Stimulated activated CD4-positive, alpha-beta T cell treated with anti-CD3 and anti-CD28 coated beads, Interleukin-4, amount 100 ng/mL, for 24 hours (primary cell): ENCODE measurements at places on chromosomes 7 and 10.

GRCh38 chr7:149856583-149856982 is 17.2 kb upstream of the ATP6V0E2 start:
- no peak for DNase-seq

GRCh38 chr7:131625817-131626372 is 69.5 kb upstream of the PODXL start:
- DNase-seq: no peak

DNA sequence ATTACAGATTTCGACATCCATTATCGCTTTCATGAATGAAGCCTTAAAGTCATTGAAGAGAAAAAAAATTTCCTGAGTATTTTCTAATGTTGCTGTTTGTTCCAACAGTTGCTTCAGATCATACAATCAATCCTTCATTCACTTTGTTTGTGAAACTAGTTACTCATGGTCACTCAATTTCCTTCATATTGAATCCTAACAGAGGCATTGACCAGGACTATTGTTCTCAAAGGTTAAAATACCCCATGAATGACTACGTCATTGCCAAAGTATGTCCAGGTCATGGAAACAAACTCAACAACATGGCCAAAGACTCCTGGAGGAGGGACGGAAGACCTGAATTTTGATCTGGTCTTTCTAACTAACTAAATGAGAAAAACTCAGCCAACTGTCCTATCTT is 54.0 kb upstream of the ABCB5 start:
- DNase-seq: no peak

- no peak for DNase-seq
These were observed 61.7 kb downstream of the PRF1 start for GRCh38 chr10:70540789-70541360.

DNA sequence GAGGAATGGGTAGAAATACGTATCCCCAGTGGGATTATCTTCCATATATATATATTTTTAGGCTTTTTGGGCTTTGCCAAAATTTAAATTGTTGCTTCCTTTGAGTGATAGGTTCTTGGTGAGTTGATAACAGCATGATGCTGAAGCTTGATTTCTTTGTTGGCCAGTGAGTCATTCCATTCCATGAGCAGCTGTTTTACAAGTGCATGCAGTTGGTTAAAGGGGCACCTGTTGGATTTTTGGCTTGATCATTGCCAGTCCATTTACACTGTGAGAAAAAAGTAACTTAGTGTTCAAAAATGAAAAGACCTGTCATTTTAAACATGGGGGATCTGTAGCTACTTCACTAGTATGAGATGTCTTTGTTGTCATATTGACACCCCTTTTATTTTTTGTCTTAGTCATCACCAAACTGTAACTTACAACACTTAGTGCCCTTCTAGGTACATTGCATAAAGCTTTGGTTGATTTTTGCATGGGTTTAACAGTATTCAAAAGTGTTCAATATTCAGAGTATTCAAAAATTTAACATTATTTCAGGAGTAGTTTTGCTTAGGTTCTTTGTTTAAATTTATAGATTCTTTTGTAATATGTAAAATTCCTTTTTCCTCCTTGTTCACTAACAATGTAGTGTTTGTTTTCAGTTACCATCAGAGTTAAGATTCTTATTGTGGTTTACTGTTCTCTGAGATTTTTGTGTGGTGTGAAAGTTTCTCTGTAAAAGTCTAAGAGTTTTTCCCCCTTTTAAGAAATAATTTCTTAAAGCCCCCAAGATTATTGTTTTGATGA is 8.8 kb downstream of the AKAP9 start:
- no peak for DNase-seq

- DNase-seq: no peak
These were observed 114.5 kb downstream of the LARP4B start for GRCh38 chr10:816958-817357.

DNA sequence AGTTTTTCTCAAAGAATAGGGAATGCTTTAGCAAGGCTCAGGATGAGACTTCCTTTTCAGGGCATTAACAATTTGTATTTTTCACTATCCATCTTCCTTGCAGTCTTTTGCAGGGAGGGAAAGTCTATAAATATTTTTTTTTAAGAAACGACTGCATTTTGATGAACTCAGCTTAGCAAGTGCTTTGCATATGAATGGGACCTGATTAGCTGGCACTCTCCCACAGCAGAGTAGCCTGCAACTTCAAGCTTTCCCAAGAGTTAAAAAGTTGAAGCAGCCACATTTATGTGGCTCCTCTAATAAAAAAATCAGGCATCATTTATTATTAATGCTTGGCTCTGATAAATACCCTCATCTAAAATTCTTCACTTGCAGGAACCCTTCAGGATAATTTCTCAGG is 134.0 kb downstream of the GRID1 start:
- no peak for DNase-seq

GRCh38 chr10:22251751-22252223 is 34.0 kb upstream of the EBLN1 start:
- DNase-seq: peak; percentile 71

DNA sequence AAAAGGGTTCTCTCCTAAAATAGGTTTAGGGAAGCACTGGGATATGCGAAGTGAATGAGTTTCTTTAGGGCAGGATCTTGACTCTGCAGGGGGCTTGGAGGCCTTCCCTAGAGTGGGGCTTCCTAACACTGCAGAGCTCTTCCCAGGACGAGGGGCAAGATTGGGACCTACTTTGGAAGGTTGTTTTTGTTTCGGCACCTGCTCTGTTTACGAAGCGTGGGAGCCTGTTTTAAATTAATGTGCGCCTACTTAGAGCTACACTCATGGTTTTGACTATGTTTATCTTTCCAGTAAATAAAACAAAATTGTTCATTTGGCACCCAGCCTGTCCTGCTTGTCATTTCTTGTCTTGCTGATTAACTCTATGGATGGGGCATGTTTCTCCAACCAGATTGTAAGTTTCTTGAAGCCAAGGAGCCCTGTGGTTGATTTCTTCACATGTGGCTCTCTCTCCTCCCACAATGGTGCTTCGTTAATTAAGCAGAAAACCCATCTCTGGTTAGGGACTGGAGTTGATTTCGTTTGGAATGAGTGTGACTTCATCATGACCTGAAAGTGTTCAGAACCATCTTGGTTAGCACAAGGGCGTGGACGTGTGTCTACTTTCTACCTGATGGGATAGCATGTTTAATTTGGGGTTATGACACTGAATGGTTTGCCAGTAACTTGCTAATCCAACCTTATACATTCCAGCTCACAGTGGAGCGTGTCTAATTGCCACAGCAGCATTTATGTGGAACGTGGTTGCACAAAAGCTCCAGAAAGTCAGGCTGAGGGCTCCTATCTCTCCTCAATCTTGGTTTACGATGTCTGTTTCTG is 98.1 kb downstream of the TCF7L2 start:
- DNase-seq: no peak
